ENCODE measurements at places on chromosomes 7 and 10.

DNA sequence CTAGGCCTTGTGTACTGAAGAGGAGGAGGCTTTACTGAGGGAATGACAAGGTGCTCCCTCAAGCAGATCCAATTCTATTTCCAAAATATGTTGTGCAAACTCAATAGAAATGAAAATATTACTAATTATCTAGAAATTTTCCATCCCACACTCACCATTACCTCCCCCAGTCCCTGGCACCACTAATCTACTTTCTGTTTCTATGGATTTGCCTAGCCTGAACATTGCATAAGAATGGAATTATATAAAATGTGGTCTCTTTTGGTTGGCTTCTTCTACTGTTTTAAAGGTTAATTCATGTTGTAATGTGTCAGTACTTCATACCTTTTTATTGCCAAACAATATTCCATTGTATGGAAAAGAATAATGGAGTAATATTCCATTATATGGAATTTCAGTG lies 18.7 kb upstream of the NUB1 start:
- no peak for DNase-seq

DNA sequence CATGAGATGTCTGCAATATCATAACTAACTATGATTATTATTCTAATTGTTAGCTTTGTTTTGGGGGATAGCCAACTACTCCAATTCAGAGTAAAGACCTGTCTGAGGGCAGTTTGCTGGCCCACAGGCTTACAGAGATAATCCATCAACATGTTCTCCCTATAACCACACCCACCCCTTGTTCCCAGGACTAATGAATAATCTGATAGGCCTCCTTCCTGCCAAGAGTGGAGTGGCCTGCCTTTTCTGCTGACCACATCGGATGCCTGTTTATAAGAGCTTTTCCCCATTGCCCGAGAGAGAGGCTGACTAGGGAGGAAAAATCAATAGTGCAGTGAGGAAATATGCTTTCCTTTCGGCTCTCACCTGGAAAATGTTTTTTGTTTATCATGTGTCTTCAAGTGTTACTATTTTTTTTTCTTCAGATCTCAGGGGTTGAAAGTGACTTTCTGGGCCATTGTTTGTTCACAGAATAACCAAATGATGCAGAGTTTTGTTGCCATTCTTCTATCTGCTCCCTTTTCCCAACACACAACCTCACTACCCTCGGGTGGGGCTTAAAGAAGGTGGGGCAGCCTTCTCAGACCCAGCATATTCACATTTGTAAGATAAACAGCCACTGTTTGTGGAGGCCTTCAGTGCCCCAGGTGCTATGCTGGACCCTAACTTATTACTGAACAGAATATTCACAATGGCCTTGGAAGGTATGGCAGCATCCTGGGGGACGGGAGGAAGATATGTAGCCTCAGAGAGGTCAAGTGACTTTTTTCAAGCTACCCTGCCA lies 38.4 kb downstream of the PLPP4 start:
- DNase-seq: no peak

GRCh38 chr10:92527716-92528115 lies 46.2 kb downstream of the IDE start:
- no peak for DNase-seq

DNA sequence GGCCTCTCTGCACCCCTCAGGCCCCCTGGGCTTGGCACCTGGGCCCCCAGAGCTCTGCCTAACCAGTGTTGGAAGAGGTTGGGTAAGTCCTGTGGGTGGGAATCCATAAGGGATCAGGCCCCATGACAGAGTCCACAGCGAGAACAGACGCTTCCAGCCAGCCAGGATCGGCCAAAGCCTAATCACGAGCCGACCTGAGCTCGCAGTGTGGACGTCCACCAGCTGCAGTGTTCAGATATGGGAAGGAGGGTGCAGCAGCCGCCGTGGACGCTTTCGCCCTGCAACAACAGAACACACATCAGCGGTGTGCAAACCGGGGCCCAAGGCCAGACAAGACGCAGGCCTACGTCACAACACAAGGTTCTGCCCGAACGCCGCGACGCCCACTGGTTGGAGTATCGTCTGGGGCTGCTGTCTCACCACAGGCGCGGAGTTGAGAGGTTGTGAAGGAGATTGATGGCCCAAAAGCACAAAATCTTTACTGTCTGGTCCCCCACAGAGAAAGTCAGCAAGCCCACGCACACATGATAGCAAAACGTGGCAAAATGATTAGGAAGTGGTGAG lies 102.1 kb downstream of the FOXL3 start:
- DNase-seq: no peak

DNA sequence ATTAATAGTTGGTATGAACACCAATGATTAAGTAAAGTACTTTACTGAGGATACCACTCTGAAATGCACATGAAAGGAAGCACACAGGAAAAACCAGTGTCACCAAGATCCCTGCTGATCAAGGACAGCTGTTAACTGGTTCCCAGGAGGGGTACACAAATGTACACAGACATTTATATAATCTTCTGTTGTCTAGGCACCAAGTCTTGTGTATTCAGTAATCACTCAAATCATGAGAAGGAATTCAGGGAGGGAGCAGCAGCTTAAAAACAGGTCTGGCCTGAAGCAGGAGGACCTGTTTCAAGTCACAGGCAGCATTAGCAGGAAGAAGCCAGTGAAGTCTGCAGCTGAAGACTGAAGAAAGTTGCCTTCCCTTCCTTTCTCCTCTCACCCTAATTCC lies 18.7 kb downstream of the MPP7 start:
- no peak for DNase-seq

GRCh38 chr7:28348636-28349035 lies 63.7 kb upstream of the CREB5 start:
- peak; percentile 76 for DNase-seq

GRCh38 chr7:123231021-123232000 lies 31.5 kb upstream of the SLC13A1 start:
- no peak for DNase-seq

- DNase-seq: no peak
Measured at GRCh38 chr7:4742051-4742573, 33.3 kb upstream of the AP5Z1 start.

GRCh38 chr10:97924678-97925077 lies 75.0 kb downstream of the GOLGA7B start:
- DNase-seq: no peak

GRCh38 chr10:69346776-69347175 lies 68.5 kb downstream of the HK1 start:
- DNase-seq: no peak

GRCh38 chr10:62099299-62099698 lies 169.3 kb downstream of the RTKN2 start:
- no peak for DNase-seq

GRCh38 chr7:94633014-94633341 lies 23.0 kb downstream of the SGCE start:
- DNase-seq: no peak

DNA sequence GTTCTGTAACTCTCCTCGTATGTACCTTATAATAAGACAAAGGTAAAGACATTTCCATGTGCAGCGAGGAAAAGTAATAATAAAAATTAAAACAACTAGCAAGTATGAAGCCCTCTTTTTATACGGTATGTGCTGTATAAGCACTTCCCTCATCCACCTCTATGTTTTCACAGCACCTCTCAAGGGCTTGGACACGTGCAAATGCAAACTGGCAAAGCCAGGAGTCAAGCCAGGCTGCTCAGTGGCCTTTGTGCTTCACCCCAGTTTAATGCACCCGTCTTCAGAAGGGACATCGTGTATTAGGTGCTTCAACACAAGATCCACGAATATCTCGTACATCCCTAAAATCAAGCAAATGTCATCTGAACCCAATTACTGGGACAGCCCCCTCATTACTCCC lies 1.3 kb upstream of the DGKI start:
- DNase-seq: no peak

DNA sequence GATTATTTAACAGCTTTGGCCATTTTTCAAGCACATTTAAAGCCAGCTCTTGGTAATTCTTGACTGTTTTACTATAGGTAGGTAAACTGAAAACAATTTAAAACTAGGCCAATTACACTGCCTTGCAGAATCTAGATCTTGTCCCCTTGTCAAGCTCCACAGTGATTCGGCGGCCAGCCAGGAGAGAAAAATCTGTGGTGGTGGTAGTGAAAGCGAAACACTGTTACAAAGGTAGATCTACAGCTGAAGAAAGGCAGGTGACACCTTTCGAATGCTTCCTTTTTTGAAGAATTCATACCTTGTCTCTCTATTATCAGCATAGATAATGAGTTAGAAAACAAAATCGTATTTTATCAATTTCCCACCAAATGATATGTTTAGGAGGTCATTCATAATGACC lies 218.3 kb downstream of the POU6F2 start:
- DNase-seq: no peak

GRCh38 chr7:65872776-65873581 lies at the start of gene VKORC1L1:
Gene VKORC1L1, plus strand, starts transcription at chr7:65873074. Its CDS starts 298 bp downstream, at chr7:65873372.
- peak; percentile 94 for DNase-seq

- no peak for DNase-seq
Measured at GRCh38 chr7:97357459-97357858, 240.0 kb downstream of the SDHAF3 start.

GRCh38 chr7:127485482-127485881 lies 93.0 kb upstream of the ZNF800 start:
- DNase-seq: no peak

DNA sequence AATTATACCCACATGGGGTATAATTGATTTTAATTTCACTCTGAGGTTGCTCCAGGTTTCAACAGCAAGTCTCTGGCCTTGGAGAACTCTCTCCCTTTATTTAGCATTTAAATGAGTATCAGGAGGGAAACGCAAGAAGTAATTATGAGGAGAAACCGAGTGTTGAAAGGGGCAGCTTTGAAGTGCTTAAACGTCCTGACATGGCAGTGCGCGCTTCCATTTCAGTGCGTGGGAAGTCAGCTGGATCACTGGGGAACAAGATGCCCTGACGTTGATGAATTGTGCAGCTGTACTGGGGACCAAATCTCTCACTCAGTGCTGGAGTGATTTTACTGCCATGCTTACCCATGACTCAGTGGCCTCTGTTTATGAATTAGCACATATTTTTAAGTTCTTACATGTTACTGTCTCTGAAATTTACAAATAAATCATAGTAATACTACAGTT lies 106.0 kb upstream of the PRR15 start:
- DNase-seq: no peak

DNA sequence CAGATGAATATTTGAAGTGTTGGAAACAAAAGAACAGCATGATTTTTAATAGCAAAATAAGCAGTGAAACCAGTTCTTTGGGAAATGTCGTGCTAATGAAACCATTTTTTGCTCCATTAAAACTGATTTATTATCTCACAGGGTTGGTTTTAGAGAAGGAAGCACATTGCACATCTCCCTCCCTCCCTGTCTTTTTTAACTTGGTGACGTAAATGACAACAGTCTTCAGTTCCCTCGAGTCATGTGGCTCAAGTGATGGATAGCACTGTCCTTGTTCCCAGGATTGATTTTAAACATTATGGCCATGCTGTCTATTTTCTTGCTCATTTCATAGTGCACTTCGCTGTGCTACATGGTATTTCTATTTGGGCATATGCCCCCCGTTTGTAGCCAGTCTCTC lies 105.9 kb downstream of the DOCK1 start:
- DNase-seq: no peak

DNA sequence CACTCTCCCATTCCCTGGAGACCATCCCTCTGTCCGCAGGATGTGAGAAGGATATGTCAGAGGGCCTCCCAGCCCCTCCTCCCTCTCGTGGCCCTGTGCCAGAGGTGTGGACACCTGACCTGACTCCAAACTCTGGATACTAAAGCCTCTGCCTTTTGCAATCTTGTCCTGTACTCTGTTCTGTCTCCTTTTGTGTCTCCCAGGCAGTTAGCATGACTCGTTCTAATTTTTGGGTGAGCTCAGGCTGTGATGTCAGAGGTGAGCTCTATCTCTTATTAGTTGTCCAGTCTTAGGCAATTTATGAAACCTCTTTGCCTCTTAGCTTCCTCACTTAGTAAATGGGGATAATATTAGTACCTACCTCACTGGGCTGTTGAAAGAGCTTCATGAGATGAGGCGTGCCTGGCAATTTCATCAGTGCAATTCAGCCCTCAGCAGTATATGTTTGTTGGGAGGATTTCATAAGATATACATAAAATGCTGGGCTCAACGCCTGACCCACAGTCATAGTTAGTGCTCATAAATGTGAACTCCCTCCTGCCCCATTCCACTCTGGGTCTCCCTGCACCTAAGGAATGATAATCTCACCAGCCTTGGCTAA lies 10.9 kb downstream of the MARVELD1 start:
- DNase-seq: no peak

GRCh38 chr10:8350250-8350967 lies 295.9 kb downstream of the GATA3 start:
- DNase-seq: no peak

- no peak for DNase-seq
Measured at GRCh38 chr7:83365746-83366145, 203.1 kb upstream of the PCLO start.

DNA sequence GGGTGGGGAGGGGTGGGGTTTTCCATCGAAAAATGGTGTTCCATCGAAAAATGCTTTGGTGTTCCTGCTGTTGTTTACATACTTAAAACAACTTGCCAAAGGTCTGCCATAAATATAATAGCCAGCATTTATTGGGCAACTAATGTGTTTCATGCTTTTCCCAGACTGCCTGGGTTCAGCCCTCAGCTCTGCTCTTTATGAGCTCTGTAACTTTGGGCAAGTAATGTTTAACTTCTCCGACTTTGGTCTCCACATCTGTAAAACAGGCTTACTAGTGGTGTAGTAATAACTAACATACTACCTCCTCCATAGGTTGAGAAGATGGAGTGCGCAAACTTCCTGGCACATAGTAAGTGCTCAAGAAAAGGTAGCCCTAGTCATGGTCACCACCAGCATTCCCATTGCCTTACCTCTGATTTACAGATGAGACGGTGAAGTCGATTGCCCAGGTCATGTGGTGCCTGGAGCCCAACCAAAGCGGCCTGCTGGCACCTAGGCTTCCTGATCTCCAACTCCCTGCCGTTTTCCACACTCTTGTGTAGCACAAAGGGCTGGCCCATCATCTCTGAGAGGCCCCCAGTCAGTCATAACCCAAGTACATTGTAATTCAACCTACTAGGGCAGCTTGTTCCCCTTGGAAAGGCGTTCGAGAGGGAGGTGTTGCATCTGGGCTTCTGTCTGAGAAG lies 8.9 kb downstream of the ZMIZ1 start:
- DNase-seq: no peak

DNA sequence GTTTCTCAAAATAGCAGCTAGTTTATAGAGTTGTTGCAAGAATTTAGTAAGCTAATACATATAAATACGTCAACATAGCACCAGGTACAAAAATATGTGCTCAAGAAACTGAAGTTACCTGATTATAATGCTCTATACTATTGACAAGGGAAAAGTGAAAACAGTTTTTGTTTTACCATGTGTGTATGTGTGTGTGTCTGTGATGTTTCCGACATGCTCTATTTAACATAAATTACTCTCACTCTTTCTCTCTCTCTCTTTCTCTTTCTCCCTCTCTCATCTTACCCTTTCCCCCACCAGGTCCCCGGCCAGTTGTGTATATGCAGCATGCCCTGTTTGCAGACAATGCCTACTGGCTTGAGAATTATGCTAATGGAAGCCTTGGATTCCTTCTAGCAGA lies 4.3 kb downstream of the LIPN start:
- DNase-seq: no peak

DNA sequence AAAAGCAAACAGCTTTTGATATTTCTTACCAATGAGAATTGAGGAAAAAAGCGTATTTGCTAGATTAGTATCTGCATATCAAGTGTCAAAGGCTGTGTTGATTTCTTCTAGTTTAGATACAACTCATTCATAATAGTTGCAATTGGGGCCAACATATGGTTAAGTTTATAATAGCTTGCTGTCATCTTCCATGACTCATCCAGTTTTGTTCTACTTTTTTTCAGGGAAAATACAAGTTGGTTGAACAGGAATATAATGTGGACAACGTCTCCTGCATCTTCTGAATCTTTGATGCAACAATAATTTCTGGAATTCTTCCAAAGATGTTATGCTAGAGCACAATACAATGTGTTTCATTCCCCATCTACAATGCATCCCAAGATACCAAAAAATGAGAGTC lies 182.0 kb downstream of the THSD7A start:
- no peak for DNase-seq

Data from SHP77 (cell line).